Esophagus squamous epithelium (tissue), 5 donors: ENCODE measurements at places on chromosomes 6 and 20. TPM values are rescaled to one million over a fixed set of nuclear protein-coding genes. Genes with fewer than 3 reads are reported as not detected.

GRCh38 chr20:21156266-21156665, 30.4 kb downstream of the KIZ start:
- DNase-seq, result no peak

- no peak for DNase-seq
Observed at GRCh38 chr20:824490-824889, 9.0 kb upstream of the FAM110A start.

Gene KIF16B
- 16.6 TPM for total RNA-seq

GRCh38 chr6:35304299-35304698, 6.7 kb downstream of the DEF6 start:
- DNase-seq, result no peak

DNA sequence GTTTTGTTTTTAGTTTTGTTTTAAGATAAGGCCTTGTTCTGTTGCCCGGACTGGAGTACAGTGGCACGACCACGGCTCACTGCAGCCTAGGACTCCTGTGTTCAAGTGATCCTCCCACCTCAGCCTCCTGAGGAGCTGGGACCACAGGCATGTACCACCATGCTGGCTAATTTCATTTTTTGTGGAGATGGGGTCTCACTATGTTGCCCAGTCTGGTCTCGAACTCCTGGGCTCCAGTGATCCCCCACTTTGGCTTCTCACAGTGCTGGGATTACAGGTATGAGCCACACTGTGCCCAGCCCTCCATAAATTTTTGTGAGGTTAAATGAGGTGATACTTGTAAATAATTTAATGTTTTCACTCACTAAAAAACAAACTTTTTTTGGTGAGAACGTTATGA, 76.6 kb downstream of the ARID1B start:
- DNase-seq, result no peak

DNA sequence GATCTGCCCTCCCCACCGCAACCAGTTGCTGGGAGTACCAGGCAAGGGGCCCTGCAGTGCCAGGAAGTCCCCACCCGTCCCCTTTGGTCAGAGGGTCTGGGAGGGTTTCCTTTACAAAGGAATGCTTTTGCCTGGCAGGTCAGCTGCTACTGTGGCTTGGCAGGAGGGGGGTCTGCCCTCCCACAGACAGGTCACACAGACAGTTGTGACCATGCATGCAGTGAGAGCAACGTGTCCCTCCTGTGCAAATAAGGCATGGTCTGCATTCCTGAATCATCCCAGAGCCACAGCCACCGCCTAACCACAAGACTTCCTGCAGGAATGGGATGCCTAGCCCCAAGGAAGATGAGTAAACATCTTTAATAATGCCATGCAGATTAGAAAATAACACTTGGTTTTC, 439 bp upstream of the F13A1 start:
- DNase-seq, result no peak

Gene GRM1
- not detected for total RNA-seq

GRCh38 chr6:157985378-157986155, 3.9 kb downstream of the SYNJ2 start:
- DNase-seq, result no peak

- no peak for DNase-seq
Observed at GRCh38 chr6:36731622-36732310, 34.1 kb downstream of the RAB44 start.

DNA sequence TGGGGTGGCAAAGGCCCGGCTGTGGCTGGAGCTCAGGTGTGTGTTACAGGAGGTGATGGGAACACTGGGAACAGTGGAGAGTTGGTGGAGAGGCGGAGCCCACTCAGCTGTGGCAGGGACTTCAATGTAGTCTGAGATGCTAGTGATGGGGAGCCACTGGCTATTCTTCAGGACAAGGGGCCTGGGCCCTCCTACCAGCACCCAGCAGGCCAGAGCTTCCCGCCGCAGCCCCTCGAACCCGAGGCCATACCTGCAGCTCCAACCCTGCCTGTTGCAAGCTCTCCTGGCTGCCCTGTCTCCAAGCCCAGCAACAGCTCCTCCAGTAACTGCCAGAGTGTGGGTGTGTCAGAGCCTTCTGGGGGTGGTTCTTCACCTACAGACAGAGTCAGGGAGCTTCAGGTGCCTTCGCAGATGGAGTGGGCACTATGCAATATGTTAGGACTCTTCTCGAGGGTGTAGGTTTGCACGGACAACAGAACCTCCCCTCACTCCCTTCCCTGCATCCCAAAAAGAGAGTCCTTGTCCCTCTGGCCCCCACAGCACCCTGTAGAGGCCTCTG, 146.2 kb upstream of the MLN start:
- DNase-seq, result no peak
